ENCODE measurements at places on chromosomes 7 and 10. TPM values are rescaled to one million over a fixed set of nuclear protein-coding genes. Genes with fewer than 3 reads are reported as not detected.

The CLDN3 gene
- polyA plus RNA-seq = not detected

The GPR26 gene
- polyA plus RNA-seq = not detected

GRCh38 chr7:78090616-78091015, 292.0 kb downstream of the PHTF2 start:
- H3K36me3 ChIP-seq = no peaks in the 10 kb centered on the region
- no peak overlapping the region for H3K4me3 ChIP-seq
- no peaks in the 10 kb centered on the region for H3K4me1 ChIP-seq

DNA sequence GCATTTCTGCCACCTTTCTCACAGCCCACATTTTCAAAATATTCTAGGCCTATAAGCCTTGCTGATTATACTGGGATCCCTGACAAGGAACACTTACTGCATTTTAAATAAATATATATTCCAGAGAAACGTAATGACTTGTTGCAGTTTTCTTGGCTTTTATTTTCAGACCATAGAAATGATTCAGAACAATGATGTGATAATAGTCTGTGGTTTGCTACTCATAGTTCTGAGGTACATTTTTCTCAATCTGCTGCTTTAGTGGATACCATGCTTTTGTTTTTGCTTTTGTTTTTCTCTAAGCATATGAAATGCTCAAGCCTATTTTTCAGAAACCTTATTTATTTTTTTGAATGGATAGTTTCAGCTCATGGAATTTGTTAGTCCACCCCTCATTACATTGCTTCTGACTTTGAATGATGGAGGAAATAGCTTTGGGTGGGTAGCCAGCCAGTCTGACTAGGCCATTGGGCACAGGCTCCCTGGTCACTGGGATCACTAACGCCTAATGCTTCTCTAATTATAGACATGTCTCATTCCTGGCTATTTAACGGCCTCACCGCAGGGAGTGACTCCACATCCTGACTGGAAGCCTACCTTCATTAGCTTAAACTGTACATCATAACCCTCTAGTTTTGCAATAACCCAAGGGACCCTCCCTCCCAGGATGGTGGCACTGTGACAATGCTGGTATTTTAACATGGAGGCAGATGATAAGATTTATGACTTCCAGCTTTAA, 66.1 kb downstream of the MBL2 start:
- H3K4me3 ChIP-seq = no peak overlapping the region
- no peaks in the 10 kb centered on the region for H3K36me3 ChIP-seq
- no peaks in the 10 kb centered on the region for H3K27me3 ChIP-seq
- DNase-seq = no peak
- H3K4me1 ChIP-seq = no peaks in the 10 kb centered on the region
- H3K27ac ChIP-seq = no peak overlapping the region

The ASB10 gene
- polyA plus RNA-seq = not detected

GRCh38 chr7:7857143-7857583, 111.4 kb upstream of the GLCCI1 start:
- peaks cover 3% of the 10 kb centered on the region for H3K36me3 ChIP-seq

DNA sequence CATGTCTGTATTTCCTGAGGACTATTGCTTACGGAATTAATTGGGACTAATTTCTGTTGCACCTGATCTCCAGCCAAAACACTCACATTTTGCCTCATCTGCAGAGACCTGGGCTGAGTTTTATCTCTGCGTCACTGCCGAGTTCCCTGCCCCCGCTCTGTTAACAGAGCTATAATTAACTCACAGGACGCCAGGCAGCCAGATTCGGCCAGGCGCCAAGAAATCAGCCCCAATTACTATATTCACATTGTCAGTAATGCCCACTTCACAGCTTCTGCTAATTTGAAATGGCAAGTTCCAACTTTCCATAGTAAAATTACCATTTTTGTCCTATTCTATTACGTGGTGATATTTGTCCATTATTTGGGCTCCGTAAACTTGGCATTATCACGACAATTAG, 130.5 kb downstream of the CUX1 start:
- no peaks in the 10 kb centered on the region for H3K4me1 ChIP-seq
- H3K36me3 ChIP-seq = no peaks in the 10 kb centered on the region
- no peak for DNase-seq
- no peaks in the 10 kb centered on the region for H3K27me3 ChIP-seq
- no peak overlapping the region for H3K4me3 ChIP-seq

GRCh38 chr10:48633381-48634197, 28.7 kb upstream of the ARHGAP22 start:
- no peak overlapping the region for H3K27ac ChIP-seq
- H3K4me1 ChIP-seq = no peaks in the 10 kb centered on the region
- H3K36me3 ChIP-seq = no peaks in the 10 kb centered on the region
- DNase-seq = no peak
- no peak overlapping the region for H3K4me3 ChIP-seq

DNA sequence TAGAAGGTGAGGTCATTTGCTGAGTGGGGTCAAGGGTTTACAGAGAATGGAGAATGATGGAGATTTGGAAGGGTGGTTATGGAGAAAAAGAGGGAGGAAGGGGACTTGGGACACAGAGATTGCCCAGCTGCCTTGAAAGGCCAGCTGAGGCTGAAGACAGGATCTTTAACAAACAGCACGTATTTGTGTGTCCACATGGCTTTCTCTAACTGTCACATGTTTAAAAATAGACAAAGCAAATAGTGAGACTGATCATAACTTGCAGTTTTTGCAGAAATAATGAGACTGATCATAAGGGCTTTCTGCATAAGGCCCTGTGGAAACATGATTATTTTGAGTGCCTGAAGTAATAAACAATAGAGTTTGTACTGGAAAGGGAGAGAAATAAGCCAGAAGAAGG, 212.7 kb downstream of the HDAC9 start:
- no peaks in the 10 kb centered on the region for H3K27me3 ChIP-seq
- H3K27ac ChIP-seq = no peak overlapping the region
- no peaks in the 10 kb centered on the region for H3K4me1 ChIP-seq
- no peak for DNase-seq
- H3K36me3 ChIP-seq = no peaks in the 10 kb centered on the region

DNA sequence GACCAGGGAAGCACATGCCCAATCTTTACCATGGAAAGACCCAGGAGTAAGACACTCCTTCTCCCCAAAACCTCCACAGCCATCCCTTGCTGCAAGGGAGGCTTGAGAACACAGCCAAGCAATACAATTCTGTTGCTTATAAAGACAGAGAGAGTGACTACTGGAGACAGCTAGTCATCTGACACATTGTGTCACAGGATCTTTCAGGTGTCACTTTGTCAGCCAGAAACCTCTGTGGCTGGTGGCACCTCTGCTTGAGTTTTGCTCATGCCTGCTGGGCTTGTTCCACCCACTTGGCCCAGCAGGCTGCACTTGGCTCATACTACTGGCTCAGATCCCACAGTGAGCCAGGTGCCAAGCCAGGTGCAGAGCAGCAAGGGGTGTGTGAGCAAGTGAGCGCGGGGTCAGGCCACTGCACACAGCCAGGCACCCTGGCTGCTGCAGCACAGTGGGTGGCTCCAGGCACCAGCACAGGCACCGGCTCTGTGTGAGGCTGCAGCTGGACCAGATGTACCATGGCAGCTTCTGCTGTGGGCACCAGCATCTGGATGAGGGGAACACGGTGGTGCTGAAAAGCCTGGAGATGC, 12.4 kb upstream of the PRLHR start:
- H3K4me3 ChIP-seq = no peak overlapping the region
- H3K4me1 ChIP-seq = no peaks in the 10 kb centered on the region
- H3K27ac ChIP-seq = no peak overlapping the region
- no peaks in the 10 kb centered on the region for H3K27me3 ChIP-seq
- DNase-seq = no peak
- no peaks in the 10 kb centered on the region for H3K36me3 ChIP-seq

DNA sequence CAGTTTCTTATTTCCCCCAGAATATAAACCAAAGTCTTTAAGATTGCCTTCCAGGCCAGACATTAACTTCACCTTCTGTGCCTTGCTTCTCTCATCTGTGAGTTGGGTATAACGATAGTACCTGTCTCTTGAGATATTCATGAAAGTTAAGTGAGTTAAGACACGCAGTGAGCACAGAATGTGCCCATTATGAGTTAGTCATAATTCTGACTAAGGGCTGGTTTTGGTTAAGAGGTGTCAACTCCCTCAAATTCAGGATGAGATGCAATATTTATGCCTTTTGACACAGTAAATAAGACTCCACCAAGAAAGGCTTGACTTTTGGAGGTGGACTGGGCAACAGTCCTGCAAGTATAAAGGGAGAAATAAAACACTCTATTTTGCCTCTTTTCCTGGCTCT, 528.7 kb upstream of the IGFBP3 start:
- DNase-seq = no peak
- H3K36me3 ChIP-seq = no peaks in the 10 kb centered on the region
- no peak overlapping the region for H3K27ac ChIP-seq
- H3K27me3 ChIP-seq = no peaks in the 10 kb centered on the region
- H3K4me3 ChIP-seq = no peak overlapping the region
- no peaks in the 10 kb centered on the region for H3K4me1 ChIP-seq

DNA sequence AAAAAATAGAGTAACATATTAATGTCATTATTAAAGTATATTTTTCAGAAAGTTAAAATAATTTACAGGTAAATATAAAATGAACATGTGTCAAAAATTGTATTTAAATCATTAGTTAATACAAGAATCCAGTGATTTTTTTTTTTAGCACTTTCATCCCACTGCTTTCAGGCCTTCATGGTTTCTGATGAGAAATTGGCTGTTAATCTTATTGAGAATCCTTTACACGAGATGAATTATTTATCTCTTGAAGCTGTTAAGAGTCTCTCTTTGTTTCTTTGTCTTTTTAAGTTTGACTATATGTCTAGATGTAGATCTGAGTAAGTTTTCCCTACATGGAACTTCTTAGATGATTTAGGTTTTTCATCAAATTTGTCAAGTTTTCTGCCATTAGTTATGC, 578.5 kb upstream of the KCND2 start:
- no peak overlapping the region for H3K27ac ChIP-seq
- H3K36me3 ChIP-seq = no peaks in the 10 kb centered on the region
- H3K4me3 ChIP-seq = no peak overlapping the region
- DNase-seq = no peak

The GPR146 gene
- polyA plus RNA-seq = 13.5 TPM

DNA sequence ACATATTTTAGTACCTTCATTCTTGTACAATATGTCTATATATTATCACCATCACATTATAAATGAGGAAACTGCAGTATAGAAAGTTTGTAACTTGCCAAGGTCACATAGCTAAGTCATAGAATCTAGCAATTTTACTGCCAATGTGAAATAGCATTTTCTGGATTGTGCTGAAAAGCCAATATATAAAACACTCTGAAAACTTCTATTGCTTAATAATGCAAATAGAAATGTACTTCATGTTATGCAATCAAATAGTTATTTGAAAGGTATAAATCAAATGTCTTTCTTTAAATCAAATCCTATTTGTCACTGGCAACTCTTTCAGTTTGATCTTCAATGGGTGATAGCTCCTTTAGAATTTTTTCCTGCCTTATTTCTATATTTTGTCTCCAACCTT, 129.5 kb downstream of the TMEM26 start:
- H3K27ac ChIP-seq = no peak overlapping the region
- H3K27me3 ChIP-seq = no peaks in the 10 kb centered on the region
- no peaks in the 10 kb centered on the region for H3K4me1 ChIP-seq

The TUBAL3 gene
- polyA plus RNA-seq = not detected

- no peaks in the 10 kb centered on the region for H3K36me3 ChIP-seq
- no peaks in the 10 kb centered on the region for H3K27me3 ChIP-seq
- no peak for DNase-seq
- H3K27ac ChIP-seq = no peak overlapping the region
- H3K4me1 ChIP-seq = no peaks in the 10 kb centered on the region
Observed at GRCh38 chr7:48718731-48719378, 205.5 kb upstream of the CDC14C start.

The NUTM2E gene
- polyA plus RNA-seq = not detected

- H3K4me3 ChIP-seq = no peak overlapping the region
- no peaks in the 10 kb centered on the region for H3K36me3 ChIP-seq
- H3K27ac ChIP-seq = no peak overlapping the region
- peaks cover 2% of the 10 kb centered on the region for H3K4me1 ChIP-seq
Observed at GRCh38 chr10:3857318-3857717, 72.3 kb upstream of the KLF6 start.

- H3K4me3 ChIP-seq = no peak overlapping the region
- H3K36me3 ChIP-seq = no peaks in the 10 kb centered on the region
- H3K27me3 ChIP-seq = no peaks in the 10 kb centered on the region
- no peaks in the 10 kb centered on the region for H3K4me1 ChIP-seq
- no peak for DNase-seq
- no peak overlapping the region for H3K27ac ChIP-seq
Observed at GRCh38 chr10:70918851-70919530, 30.6 kb upstream of the PCBD1 start.

Measured in naive thymus-derived CD4-positive, alpha-beta T cell (primary cell).